HCT116 (cell line): ENCODE measurements at places on chromosomes 1 and 21.

GRCh38 chr21:34185026-34185750 is 111.8 kb downstream of the MRPS6 start:
- DNase-seq = no peak

DNA sequence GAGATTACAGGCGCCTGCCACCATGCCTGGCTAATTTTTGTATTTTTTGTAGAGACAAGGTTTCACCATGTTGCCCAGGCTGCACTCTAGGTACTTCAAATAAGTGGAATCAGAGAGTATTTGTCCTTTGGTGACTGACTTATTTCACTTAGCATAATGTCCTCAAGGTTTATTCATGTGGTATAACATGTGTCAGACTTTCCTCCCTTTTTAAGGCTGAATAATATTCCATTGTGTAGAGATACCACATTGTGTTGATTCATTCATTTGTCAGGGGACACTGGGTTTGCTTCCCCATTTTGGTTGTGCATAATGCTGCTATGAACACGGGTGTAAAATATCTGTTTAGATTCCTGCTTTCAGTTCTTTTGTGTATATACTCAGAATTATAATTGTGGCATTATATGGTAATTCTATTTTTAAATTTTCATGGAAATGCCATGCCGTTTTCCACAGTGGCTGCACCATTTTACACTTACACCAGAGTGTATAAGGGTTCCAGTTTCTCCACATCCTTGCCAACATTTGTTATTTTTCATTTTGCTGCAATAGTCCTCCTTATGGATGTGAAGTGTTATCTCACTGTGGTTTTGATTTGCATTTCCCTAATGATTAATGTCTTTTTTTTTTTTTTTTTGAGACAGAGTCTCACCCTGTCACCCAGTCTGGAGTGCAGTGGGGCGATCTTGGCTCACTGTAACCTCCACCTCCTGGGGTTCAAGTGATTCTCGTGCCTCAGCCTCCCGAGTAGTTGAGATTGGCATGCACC is 35.1 kb downstream of the IL6R start:
- no peak for DNase-seq

DNA sequence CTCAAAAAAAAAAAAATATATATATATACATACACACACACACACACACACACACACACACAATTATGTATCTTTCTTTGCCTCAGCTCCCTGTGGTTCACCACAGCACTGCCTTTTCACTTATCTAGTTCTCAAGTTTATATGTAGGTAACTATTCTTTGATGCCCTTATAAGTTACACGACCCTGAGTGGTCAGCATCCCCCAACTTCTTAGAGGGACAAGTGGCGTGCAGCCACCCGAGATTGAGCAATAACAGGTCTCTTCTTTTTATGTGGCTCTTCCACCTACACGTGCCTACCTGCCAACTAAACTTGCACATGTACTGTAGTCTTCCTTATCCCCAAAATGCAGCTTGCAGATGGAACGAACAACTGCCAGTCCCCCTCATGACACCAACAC is 120.8 kb downstream of the GABPA start:
- DNase-seq = no peak

DNA sequence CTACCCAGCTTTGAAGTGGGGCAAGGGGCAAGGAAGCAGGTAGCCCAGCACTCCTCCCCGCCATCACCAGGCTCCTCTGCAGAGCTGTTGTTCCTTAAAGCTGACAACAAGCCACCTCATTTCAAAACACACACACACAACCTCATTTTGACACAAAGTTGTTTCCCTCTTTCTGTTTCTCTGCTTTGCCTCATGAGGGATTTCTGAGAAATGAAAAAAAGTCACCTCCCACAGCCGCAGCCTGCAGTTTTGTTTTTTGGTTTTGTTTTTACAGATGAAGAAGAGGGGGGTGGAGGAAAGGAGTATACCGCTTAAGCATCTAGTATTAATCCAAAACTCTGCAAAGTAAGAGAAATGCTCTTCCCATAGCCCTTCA is 12.1 kb downstream of the MCL1 start:
- no peak for DNase-seq

DNA sequence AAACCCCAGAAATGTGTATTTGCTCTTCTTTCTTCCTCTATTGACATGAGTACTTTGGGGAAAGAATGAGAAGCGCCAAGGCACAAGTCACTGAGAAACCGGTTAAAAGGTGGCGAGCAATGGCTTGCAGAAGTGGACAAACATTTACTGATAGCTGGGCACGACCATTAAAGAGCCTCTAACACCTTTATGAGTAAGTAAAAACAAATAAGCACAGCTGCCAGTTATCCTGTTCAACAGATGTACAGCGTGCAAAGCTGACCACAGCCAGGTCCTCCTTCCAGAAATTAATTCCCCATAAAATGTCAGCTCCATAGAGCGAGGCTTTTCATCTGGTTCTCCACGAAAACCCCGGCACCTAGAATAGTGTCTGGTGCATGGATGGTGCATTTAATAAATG is 72.7 kb downstream of the CAPZB start:
- DNase-seq = no peak

- DNase-seq = no peak
These were observed 28.4 kb downstream of the PARK7 start for GRCh38 chr1:7989762-7990428.

GRCh38 chr21:44596068-44596725 is 3.9 kb upstream of the KRTAP10-6 start:
- DNase-seq = no peak

DNA sequence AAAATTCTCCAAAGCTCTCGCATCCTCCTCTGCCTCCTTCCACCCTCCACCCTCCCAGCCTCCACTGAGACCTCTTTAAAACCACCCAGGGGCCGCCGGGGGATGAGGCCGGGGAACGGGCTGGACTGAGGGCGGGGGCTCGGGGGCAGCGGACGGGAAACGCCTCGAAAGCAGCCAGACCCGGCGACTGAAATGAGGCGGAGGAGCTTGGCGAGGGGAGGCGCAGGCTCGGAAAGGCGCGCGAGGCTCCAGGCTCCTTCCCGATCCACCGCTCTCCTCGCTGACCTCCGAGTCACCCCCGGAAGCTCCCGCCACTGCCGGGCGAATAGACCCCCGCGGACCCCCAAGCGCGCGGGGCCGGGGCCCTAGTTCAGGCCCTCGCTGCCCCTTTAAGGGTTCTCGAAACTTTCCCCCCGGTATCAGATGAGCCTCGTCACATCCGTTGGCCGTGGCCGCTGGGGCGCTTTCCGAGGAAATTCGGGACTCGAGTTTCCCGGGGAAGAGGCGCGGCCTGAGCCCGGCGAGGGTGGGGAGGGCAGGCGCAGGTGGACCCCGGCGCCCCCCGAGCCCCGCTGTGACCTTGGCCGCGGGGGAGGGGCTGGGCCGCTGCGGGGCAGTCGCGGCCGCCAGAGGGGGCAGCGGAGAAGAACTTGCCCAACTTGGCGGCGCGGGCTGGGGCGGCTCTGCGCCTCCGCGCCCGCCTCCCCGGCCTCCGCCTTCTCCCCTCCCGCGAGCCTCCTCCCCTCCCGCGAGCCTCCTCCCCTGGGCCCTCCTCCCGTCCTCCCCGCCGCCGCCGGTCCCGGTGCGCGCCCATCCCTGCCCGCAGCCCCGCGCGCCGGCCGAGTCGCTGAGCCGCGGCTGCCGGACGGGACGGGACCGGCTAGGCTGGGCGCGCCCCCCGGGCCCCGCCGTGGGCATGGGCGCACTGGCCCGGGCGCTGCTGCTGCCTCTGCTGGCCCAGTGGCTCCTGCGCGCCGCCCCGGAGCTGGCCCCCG is at the start of gene BACE2:
TSS of gene BACE2 (plus strand) at position 813 of the 995 bp plus-strand sequence. CDS start at position 917, 104 bp downstream.
- no peak for DNase-seq

DNA sequence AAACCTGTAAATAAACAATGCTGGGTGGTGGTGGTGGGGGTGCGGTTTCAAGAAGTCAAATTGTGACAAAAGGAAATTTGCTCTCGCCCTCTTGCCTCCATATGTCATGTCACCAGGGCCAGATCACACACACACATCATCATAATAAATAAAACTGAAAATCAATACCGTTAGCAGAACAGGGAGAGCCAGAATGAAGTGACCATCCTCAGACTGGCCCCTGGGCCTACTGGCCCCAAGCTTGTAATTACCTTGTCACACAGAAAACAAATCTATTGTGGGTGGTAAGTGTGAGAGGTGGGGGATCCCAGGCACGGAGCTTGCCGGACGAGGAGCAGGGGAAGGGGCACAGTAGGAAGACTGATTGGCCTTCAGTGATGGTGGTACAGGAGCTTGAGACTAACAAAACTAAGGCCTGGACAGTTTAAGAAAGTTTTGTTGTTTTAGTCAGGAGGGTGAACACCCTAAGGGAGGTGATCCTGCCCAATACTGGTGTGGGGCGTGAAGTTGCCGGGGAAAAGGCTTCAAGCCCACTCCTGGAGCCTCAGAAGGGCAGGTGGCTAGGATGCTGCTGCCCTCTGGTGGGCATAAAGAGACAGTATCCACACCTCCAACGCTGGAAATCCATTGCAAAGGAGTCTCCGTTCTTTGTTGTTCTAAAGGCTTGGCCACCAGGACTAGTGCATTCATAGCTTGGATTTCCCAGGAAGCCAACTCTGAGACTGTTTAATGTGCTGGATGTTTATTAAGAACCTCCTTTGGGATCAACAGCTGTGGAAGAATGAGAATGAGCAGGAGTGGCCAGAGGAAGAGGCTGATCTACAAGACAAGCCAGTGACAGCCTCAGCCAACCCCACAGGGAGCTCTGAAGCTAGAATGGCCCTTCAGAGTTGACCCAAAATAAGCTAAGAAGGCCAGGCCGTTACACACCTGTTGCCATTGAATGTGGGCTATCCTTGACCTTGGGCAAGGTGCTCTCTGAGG is 8.1 kb upstream of the C1orf216 start:
- DNase-seq = peak; percentile 24

DNA sequence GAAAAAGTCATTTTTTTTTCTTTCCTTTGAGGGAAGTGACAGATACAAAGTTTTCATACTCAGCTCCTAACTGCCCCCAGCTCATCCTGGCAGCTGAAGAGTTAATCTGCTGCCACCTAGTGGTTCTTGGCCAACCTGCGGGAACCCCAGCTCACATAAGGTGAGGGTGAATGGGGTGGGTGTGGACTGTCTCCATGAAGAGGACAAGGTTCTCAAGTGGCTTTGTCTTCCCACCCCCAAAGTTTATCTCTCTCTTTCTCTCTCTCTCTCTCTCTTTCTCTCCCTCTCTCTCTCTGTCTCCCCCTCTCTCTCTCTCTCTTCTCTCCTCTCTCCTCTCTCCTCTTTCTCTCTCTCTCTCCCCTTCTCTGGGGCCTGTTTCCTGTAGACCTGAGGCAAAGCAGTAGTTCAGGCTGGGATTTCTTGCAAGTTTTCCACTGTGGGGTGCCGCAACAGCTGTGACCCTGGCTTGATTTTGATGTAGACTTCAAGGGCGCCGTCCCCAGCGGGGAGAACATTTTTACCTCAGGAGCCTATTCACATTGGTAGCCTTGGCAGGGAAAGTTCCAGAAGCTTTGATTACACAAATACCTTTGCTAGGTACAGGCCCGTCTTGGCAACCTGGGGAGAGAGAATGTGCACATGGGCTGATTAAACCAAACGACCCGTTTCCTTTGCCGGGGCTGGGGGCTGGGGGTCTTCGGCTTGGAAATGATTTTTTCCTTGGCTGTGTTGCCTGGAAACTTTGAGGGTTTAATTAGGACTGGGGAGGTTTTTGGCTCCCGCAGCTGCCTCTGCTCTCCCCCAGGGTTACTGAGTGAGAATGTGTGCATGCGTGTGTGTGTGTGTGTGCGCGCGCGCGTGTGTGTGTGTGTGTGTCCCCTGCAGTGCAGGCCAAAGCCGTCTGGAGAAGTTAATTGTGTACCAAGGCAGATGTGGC is 135.9 kb downstream of the TM2D1 start:
- peak; percentile 59 for DNase-seq

GRCh38 chr1:231603598-231604275 is 22.9 kb upstream of the DISC1 start:
- peak; percentile 51 for DNase-seq

- DNase-seq = no peak
These were observed 95.6 kb downstream of the ZNF281 start for GRCh38 chr1:200314085-200314750.

DNA sequence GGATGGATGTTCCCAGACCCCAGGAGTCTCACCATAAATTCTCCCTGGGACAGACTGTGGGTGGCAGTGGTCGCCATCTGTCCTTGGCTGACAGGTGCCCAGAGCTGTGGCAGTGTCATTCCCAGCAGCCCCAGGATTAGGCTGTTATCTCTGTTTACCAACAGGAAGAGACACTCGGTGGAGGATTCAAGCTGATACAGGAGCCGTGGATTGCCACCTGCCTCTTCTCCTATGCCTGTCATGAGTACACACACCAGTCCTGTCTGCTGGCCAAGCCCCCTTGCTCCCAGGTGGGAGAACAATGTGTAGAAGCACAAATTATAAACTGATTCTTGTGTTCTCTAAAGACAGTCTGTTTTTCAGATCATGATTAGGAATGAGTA is 152.6 kb downstream of the ETS2 start:
- DNase-seq = no peak

DNA sequence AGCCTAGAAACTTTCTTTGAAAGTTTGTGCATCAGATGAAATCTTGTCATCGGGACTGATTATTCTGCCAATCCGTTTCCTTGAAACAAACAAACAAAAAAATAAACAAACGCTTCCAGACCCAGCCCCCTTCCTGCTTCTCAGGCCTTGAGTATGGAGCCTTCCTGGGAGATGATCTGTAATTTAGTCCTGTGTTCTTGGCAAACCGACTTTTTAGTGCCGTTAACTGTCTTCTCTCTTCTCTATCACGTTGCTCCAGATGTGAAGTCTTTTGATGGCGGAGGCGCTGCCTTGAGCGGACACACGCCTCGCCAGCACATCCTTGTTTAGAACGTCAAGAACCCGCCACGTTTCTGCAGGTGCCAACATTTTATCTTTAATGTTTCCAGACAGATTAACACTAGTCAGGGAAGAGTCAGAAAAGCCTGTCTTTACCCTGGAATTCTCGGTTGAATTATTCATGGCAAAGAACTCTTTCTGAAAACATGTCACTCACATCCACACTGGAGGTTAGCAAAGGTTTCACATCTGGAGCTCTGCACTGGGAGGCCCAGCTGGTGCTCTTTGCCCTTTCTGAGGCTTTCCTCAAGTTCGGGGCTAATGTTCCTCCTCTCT is 265.7 kb upstream of the C1orf174 start:
- DNase-seq = no peak

- DNase-seq = no peak
These were observed 31.9 kb downstream of the NSL1 start for GRCh38 chr1:212759683-212760082.

DNA sequence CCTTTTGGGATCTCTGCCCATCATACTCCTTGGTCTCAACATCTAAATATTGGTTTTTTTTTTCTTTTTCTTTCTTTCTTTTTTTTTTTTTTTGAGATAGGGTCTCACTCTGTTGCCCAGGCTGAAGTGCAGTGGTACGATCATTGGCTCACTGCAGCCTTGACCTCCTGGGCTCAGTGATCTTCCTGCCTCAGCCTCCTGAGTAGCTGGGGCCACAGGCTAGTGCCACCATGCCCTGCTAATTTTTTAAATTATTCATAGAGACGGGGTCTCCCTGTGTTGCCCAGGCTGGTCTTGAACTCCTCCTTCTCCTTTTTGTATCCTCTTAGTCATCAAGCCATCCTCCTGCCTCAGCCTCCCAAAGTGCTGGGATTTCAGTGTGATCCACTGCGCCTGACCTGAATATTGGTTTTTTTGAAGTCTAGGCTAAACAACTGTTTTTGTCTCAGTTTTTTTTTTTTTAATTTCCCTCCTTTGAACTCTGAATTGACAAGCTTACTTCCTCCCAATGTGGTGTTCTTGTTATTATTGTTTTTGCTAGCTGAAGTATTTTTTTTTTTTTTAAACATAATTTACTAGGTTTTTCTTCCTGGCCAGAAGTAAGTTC is 30.9 kb downstream of the MAPKAPK2 start:
- DNase-seq = no peak
